ENCODE measurements at places on chromosomes 16 and 17.

DNA sequence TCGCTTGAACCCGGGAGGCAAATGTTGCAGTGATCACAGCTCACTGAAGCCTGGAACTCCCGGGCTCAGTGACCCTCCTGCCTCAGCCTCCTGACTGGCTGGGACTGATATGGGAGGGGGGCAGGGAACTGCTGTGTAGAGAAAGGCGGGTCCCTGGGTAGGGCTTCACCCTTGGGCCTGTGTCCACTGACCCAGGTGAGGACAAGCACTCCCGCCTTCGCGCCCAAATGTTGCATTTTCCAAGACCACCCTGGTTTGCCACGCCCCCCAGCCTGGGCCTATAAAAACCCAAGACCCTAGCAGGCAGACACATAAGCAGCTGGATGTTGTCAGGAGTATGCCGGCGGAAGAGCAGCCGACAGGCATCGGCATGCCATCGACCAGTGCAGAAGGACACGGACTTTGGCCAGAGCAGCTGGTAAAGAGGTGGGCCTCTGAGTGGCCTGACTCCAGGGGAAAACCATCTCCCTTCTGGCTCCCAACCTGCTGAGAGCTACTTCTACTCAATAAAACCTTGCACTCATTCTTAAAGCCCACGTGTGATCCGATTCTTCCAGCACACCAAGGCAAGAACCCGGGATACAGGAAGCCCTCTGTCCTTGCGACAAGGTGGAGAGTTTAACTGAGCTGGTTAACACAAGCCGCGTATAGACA is 19.1 kb downstream of the SMYD4 start:
- no peak for DNase-seq

DNA sequence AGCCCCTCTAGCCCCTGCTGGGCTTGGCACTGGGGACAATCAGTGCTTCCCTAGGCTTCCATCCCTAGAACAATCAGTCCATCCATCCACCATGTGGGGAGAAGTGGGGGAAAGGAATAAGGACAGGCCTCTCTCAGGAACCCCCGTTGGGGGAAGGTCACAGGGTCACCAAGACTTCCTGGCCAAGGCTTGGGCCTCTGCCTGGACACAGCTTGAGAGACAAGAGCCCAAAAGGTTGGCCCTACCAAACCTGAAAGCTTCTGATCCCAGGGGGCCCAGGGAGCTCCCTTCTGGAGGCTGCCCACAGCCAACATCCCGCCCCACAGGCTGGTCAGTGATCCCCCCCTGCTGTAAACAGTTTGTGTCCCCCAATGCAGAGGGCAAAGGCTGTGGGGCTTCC is 16.2 kb upstream of the MTMR4 start:
- DNase-seq, result no peak

DNA sequence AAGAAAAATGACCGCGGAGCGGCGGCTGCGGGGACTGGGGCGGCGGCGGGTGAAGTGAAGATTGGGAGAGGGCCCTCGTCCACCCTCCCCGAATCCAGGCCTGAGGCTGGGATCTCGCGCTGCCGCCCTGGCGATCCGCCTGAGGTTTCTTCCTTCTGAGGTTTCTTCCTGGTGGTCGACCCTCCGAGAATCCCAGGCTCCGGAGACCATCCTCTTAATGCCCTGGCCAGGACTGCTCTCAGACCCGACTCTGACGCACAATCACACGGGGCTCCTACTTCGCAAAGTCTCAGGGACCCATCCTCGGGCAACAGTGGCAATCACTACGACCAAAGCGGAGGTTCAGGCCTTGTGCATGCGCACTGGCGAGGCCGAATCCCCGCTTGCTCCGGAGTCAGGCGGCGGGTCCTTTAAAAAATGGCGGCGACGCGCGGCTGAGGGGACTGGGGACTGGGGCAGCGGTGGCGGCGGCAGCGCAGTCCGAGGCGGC is 18.0 kb upstream of the KCNJ18 start:
- no peak for DNase-seq

DNA sequence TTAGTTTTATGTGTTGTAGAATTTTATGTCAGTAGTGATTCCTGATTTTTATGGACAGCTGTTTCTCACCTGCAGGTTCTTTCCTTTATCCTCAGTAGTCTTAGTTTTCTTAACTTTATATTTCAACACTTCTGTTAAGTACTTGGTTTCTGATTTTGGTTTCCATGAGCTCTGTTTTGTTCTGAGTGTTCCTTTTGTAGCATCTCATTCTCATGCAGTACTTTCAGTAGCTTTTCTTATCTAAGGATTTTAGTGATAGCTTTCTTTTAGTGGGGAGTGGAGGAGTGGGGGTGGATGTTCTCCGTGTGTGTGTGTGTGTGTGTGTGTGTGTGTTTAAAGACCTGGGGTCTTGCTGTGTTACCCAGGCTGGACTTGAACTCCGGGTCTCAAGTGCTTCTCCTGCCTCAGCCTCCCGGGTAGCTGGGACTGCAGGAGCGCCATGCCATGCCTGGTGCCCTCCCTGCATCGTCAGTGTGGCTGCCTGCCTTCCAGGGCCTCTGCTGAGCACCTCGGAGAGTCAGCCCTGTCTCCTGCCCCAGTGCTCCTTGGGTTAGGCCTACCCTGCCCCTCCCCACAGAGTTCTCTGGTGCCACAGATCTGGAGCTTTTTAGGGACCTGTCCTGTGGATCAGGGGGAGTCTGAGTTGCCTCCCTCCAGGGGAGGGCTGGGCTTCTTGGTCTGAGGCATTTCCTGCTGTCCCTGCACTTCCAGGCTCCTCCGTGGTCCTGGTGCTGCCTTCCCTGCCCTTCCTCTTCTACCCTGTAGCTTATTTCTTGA is 4.3 kb upstream of the ZNF750 start:
- DNase-seq, result no peak

GRCh38 chr17:62627904-62628633 is 599 bp downstream of the MRC2 start:
- peak; percentile 82 for DNase-seq
